Myocyte (in vitro differentiated cells): ENCODE measurements at places on chromosomes 2 and 18. TPM values are rescaled to one million over a fixed set of nuclear protein-coding genes. Genes with fewer than 3 reads are reported as not detected.

- no peak for DNase-seq
These were observed 138.7 kb downstream of the SPP2 start for GRCh38 chr2:234189230-234189629.

DNA sequence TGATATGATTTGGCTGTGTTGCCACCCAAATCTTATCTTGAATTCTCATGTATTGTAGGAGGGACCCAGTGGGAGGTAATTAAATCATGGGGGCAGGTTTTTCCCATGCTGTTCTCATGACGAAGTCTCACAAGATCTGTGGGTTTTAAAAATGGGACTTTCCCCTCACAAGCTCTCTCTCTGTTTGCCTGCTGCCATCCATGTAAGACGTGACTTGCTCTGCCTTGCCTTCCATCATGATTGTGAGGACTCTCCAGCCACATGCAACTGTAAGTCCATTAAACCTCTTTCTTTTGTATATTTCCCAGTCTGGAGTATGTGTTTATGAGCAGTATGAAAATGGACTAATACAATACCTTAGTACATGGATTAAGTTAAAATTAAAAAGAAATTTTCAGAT lies 1094.7 kb upstream of the SLC39A10 start:
- DNase-seq, result no peak

- DNase-seq, result no peak
These were observed 72.4 kb downstream of the ZNF236 start for GRCh38 chr18:76894566-76895346.

- no peak for DNase-seq
These were observed 68.1 kb upstream of the FZD7 start for GRCh38 chr2:201965550-201965949.

DNA sequence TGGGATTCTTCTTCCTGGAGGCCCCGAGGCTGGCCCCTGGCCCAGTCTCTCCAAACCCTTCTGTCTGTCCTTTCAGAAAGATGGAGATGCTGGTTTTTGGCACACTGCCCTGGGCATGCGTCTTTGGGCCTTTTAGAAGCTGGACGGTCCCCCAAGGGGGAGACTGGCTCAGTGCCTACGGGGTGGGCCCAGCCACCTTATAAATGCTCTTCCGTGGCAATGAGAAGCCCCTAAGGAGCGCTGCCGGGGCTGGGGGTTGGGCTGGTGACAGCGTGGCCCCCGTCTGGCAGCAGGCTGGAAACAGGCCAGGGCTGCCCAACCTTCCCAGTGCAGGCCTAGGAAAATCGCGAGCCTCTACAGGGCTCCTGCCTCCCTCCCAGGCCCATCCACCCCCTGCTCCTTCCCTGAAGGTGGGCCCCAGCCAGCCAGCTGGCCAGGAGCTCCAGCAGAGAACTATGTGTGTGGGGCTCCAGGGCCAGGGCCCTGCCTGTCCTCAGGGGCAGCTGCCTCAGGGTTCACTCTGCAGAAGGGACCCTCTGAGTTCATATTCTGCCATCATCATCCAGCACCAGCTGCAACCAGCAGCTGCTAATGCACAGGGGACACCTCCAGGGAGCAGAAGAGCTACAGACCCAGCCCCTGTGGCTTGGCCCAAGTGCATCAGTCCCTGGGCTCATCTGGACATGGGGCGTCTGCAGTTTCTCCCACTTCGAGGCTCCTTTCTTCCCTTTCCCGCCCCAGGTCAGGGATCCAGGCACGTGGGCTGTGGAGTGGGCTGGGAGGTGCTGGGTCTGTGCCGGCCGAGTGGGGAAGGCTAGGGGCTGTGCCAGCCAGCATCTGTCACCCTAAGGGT lies 107.6 kb upstream of the OTOS start:
- peak; percentile 62 for DNase-seq

Gene SLC40A1
- 35.1 and 51.9 TPM in 2 replicates for total RNA-seq

Gene ITPRIPL1
- total RNA-seq, result 0.29 TPM in 1 of 2 replicates, not detected in the other

Gene SLC35F5
- total RNA-seq, result 125 and 220 TPM in 2 replicates

Gene CROCC2
- total RNA-seq, result 0.05 TPM in 1 of 2 replicates, not detected in the other

Gene SCYGR5
- not detected in 2 replicates for total RNA-seq
